ENCODE measurements at places on chromosomes 2 and 18.
A peak's percentile ranks its signal among the peaks of the same experiment; 100 is the strongest.

- DNase-seq: no peak
Measured at GRCh38 chr2:143503280-143503679, 374.1 kb downstream of the ARHGAP15 start.

- DNase-seq: no peak
Measured at GRCh38 chr2:41448221-41448620, 599.6 kb upstream of the PKDCC start.

GRCh38 chr2:26033818-26034636, at the start of gene RAB10:
TSS of gene RAB10 (plus strand) at chr2:26034084. CDS start at chr2:26034609, 525 bp downstream.
- DNase-seq: peak; percentile 99

- DNase-seq: no peak
Measured at GRCh38 chr2:195582188-195582587, 74.8 kb upstream of the SLC39A10 start.

Data from AG08395 (cell line).